Activated B cell treated with CpG ODN at 0.5 μM for 24 hours (primary cell): ENCODE measurements at places on chromosomes 1 and 21. TPM values are rescaled to one million over a fixed set of nuclear protein-coding genes. Genes with fewer than 3 reads are reported as not detected.

DNA sequence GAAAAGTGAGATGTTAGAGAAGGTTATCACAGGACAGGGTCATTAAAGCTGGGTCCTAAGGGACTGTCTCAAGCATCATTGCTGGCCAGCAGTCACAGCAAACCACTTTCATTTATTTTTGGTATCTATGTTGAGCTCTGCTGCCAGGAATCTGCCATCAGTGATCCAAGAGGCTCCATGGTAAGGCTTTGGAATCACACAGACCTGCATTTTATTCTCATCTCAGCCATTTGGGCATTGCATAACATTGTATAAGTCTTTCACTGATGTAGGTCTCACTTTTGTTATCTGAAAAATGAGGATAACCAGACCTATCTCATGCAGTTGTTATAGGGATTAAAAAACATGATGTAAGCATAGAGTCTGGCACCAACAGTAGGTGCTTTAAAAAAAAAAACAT, 77.5 kb downstream of the OMA1 start:
- H3K27ac ChIP-seq = no peak overlapping the region
- H3K36me3 ChIP-seq = peaks cover 21% of the 10 kb centered on the region
- no peak for DNase-seq

DNA sequence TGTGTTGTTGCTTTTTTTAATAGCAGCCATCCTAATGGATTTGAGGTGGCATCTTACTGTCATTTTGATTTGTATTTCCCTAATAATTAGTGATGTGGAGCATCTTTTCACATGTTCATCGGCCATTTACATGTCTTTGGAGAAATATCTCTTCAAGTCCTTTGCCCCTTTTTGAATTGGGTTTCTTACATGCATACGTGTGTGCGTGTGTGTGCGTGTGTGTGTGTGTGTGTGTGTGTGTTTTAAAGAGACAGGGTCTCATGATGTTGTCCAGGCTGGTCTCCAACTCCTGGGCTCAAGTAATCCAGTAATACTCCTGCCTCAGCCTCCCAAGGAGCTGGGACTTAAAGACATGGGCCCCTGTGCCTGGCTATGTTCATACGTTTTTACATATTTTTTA, 9.5 kb downstream of the PKNOX1 start:
- no peak overlapping the region for H3K27ac ChIP-seq
- no peaks in the 10 kb centered on the region for H3K27me3 ChIP-seq
- peaks cover 31% of the 10 kb centered on the region for H3K4me1 ChIP-seq
- H3K4me3 ChIP-seq = no peak overlapping the region

DNA sequence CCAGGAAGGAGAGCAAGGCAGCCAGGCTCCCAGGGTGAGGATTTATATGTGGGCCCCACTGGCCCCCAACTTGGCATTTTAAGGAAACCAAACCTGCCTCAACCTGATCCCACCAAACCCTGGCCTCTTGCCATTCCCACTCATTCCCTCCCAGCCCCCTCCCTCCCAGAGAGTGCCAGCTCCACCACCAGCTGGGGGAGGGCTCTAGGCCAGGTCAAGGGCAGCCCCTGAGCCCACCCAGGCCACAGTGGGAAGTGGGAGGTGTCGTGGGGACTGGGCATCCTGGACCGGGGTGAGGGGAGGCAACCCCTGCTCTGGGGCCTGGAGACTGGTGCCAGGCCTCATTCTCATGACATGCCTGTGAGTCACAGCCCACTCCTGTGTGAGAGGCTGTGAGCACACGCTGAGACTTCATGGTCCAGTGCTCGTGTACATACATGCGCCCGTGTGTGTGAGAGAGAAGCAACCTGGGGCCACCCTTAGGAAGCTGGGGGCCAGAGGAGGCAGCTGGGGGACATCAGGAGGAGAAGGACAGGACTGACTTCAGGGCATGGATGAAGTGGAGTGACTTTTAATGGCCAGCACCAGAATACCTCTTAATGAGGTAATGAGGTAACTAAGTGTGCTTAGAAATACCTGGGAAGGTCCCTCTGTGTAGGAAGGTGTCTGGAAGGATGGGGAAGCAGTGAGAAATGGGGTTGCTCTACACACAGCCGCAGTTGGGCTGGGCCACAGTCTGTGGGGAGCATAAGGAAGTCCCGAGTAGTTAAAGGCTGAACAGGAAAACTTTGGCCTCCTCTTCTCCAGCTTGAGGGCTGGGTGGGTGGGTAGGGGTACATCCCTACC, at the start of gene S100A2:
Gene S100A2, minus strand, starts transcription at position 316 of the 846 bp plus-strand sequence. CDS start 1,967 bp downstream, outside the sequence.
- peak within 1 kb of the TSS; percentile 99 for H3K27ac ChIP-seq
- H3K36me3 ChIP-seq = no peaks in the 10 kb centered on the region
- H3K4me3 ChIP-seq = peak within 1 kb of the TSS; percentile 82
- peak; percentile 43 for DNase-seq

- no peaks in the 10 kb centered on the region for H3K4me1 ChIP-seq
- DNase-seq = no peak
- H3K36me3 ChIP-seq = no peaks in the 10 kb centered on the region
- no peak overlapping the region for H3K4me3 ChIP-seq
- H3K27ac ChIP-seq = no peak overlapping the region
- H3K27me3 ChIP-seq = peaks cover 9% of the 10 kb centered on the region
Measured at GRCh38 chr1:21899987-21900386, 37.1 kb downstream of the HSPG2 start.

DNA sequence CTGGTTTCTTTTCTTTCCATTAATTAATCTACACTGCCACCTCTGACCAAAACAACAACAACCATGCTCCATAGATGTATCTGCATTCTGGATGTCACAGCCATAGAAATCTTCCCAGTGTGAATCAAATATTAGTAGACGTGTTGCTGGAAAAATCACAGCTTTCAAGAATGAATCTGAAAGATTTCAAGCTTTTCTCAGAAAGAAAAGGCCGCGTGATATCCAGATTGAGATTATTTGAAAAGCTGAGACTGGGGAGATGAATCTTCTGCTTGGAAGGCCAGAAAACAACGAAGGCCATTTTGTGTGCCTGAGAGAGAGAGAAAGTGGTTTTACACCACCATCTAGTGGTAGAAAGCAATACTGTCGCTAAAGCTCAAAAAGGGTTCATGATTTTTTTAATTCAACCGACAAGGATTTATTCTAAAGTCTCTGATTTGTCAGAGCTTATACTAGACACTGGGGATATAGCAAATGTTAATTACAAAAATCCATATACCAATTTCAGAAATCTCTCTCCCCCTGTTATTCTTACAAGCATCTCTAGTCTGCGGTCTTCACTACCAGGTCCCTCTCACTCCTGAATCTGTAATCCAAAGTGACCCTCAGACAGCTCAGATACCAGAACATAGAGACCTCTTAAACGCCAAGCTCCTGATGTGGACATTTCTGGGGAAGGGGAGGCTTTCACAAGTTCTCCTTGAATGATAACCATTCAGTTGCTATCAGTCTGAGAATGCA, 87.5 kb upstream of the SGIP1 start:
- no peak for DNase-seq
- H3K4me1 ChIP-seq = peaks cover 33% of the 10 kb centered on the region
- peak overlapping the region; percentile 93 for H3K27ac ChIP-seq
- H3K36me3 ChIP-seq = no peaks in the 10 kb centered on the region

DNA sequence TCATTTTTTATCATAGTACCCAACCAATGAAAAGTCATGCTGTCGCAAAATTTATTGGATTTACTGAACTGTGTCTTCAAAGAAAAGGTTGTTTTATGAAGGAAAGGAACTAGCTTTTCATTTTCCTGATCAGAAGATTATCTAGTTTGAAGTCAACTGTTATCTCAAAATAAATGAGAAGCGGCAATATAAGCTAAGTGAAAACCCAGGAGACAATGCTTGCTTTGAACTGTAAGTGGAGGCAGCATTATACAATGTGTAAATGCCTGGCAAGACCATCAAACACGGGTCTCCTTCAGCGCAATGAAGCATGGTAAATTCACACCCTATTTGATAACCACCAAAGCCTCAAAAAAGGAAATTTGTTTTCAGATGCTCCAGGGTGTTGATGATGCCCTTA, 134.4 kb upstream of the PTBP2 start:
- no peaks in the 10 kb centered on the region for H3K27me3 ChIP-seq
- DNase-seq = no peak
- no peaks in the 10 kb centered on the region for H3K4me1 ChIP-seq
- H3K4me3 ChIP-seq = no peak overlapping the region
- H3K36me3 ChIP-seq = no peaks in the 10 kb centered on the region

- no peaks in the 10 kb centered on the region for H3K4me1 ChIP-seq
- H3K27me3 ChIP-seq = no peaks in the 10 kb centered on the region
- H3K4me3 ChIP-seq = no peak overlapping the region
- no peak overlapping the region for H3K27ac ChIP-seq
- DNase-seq = no peak
Measured at GRCh38 chr1:218953386-218953785, 220.3 kb upstream of the LYPLAL1 start.

GRCh38 chr1:22633697-22634463, 2.5 kb upstream of the C1QA start:
- no peak for DNase-seq
- H3K27ac ChIP-seq = no peak overlapping the region
- H3K36me3 ChIP-seq = no peaks in the 10 kb centered on the region
- peaks cover 21% of the 10 kb centered on the region for H3K27me3 ChIP-seq

GRCh38 chr21:21187579-21187978, 189.4 kb downstream of the NCAM2 start:
- no peak for DNase-seq
- no peak overlapping the region for H3K27ac ChIP-seq
- no peaks in the 10 kb centered on the region for H3K36me3 ChIP-seq
- no peaks in the 10 kb centered on the region for H3K4me1 ChIP-seq
- no peaks in the 10 kb centered on the region for H3K27me3 ChIP-seq

DNA sequence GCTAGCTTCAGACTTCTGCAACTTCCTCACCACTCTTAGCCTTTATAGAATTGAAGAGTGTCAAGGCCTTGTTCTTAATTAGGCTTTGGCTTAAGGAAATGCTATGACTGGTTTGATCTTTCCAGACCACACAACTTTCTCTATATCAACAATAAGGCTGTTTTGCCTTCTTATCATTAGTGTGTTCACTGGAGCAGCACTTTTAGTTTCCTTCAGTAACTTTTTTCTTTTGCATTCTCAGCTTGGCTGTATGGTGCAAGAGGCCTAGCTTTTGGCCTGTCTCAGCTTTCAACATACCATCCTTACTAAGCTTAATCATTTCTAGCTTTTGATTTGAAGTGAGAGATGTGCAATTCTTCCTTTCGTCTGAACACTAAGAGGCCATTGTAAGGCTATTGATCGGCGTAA, 8.6 kb downstream of the PRKACB start:
- H3K27me3 ChIP-seq = no peaks in the 10 kb centered on the region
- peak overlapping the region; percentile 50 for H3K4me3 ChIP-seq
- peaks cover 13% of the 10 kb centered on the region for H3K36me3 ChIP-seq
- peaks cover 84% of the 10 kb centered on the region for H3K4me1 ChIP-seq
- peak overlapping the region; percentile 84 for H3K27ac ChIP-seq

DNA sequence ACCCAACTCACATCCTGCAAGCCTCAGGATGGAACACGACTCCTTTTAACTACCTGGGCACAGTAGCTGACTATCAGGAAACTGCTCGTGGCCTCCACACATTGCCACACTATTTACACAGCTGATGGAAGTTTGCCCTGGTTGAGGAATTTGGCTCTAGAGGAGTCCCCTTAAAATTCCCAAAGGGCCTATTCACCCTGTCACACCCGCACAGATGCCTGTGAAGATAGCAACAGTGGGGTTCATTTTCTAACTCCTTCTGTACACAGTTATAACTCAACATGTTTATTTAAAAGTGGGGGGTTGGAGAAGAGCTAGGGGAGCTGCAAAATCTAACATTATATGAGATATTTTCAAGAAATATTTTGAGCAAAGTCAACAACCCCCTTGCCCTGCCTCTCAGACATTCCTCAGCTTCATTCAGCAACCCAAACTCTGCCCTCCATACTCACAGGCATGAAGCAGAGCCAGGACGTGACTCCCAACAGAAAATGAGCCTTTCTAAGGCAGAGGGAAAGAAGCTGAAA, 35.8 kb upstream of the CCN1 start:
- no peak overlapping the region for H3K4me3 ChIP-seq
- DNase-seq = no peak
- H3K36me3 ChIP-seq = no peaks in the 10 kb centered on the region
- peaks cover 8% of the 10 kb centered on the region for H3K27me3 ChIP-seq

- no peak overlapping the region for H3K4me3 ChIP-seq
- no peaks in the 10 kb centered on the region for H3K36me3 ChIP-seq
- H3K27me3 ChIP-seq = no peaks in the 10 kb centered on the region
- no peak for DNase-seq
- peaks cover 12% of the 10 kb centered on the region for H3K4me1 ChIP-seq
Measured at GRCh38 chr1:209743145-209743482, 12.7 kb upstream of the TRAF3IP3 start.

- no peak overlapping the region for H3K27ac ChIP-seq
- no peak for DNase-seq
- no peaks in the 10 kb centered on the region for H3K36me3 ChIP-seq
- H3K27me3 ChIP-seq = peaks cover 16% of the 10 kb centered on the region
Measured at GRCh38 chr1:109649491-109649914, 6.4 kb upstream of the GSTM4 start.

- H3K4me1 ChIP-seq = peaks cover 5% of the 10 kb centered on the region
- no peak overlapping the region for H3K4me3 ChIP-seq
- no peaks in the 10 kb centered on the region for H3K36me3 ChIP-seq
- no peak for DNase-seq
Measured at GRCh38 chr1:231106347-231106746, 55.5 kb upstream of the TRIM67 start.

GRCh38 chr1:168092566-168093355, 44.0 kb downstream of the GPR161 start:
- peaks cover 3% of the 10 kb centered on the region for H3K27me3 ChIP-seq
- DNase-seq = no peak
- no peak overlapping the region for H3K4me3 ChIP-seq
- no peaks in the 10 kb centered on the region for H3K4me1 ChIP-seq
- H3K36me3 ChIP-seq = no peaks in the 10 kb centered on the region
- no peak overlapping the region for H3K27ac ChIP-seq

DNA sequence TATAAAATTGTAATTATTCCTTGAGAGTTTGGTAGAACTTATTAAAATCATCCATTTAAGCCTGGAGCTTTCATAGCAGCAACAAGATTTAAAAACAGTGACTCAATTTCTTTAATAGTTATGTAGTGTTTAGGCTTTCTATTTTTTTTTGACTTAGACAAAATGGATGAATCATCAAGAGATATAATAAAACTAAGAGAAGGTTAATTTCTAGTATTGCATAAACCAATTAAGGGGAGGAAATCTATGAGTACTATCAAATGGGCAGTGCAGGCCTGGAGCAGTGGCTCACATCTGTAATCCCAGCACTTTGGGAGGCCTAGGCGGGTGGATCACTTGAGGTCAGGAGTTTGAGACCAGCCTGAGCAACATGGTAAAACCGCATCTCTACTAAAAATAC, 416.3 kb upstream of the USP24 start:
- H3K36me3 ChIP-seq = no peaks in the 10 kb centered on the region
- DNase-seq = no peak
- peaks cover 11% of the 10 kb centered on the region for H3K27me3 ChIP-seq
- H3K4me3 ChIP-seq = no peak overlapping the region
- no peak overlapping the region for H3K27ac ChIP-seq

The ATP6V1G3 gene
- total RNA-seq = not detected in 2 replicates

The E2F2 gene
- total RNA-seq = 2.4 and 3.4 TPM in 2 replicates

The CHIA gene
- total RNA-seq = not detected in 2 replicates

The VWA5B1 gene
- not detected in 2 replicates for total RNA-seq

The TFAP2E gene
- 1.9 and 2.0 TPM in 2 replicates for total RNA-seq

The OR10J1 gene
- not detected in 2 replicates for total RNA-seq

The CYP4Z1 gene
- not detected in 2 replicates for total RNA-seq

The AMPD1 gene
- not detected in 2 replicates for total RNA-seq

The ZNF593OS gene
- total RNA-seq = not detected in 2 replicates

The TPM3 gene
- 466 and 509 TPM in 2 replicates for total RNA-seq

The OR2W3 gene
- total RNA-seq = 0.24 TPM in 1 of 2 replicates, not detected in the other

The PHTF1 gene
- total RNA-seq = 19.2 and 25.0 TPM in 2 replicates

The WRAP73 gene
- total RNA-seq = 27.0 and 30.1 TPM in 2 replicates

The FOXD3 gene
- not detected in 2 replicates for total RNA-seq

The OR2T11 gene
- 1.7 and 4.3 TPM in 2 replicates for total RNA-seq

The NHLH1 gene
- total RNA-seq = 0.46 and 0.71 TPM in 2 replicates

The ACKR1 gene
- 0.18 TPM in 1 of 2 replicates, not detected in the other for total RNA-seq

The IFNGR2 gene
- total RNA-seq = 66.8 and 71.1 TPM in 2 replicates
